ENCODE measurements at places on chromosomes 7 and 10.

- peak; percentile 38 for DNase-seq
These were observed 39.4 kb upstream of the ATOH7 start for GRCh38 chr10:68271196-68271882.

DNA sequence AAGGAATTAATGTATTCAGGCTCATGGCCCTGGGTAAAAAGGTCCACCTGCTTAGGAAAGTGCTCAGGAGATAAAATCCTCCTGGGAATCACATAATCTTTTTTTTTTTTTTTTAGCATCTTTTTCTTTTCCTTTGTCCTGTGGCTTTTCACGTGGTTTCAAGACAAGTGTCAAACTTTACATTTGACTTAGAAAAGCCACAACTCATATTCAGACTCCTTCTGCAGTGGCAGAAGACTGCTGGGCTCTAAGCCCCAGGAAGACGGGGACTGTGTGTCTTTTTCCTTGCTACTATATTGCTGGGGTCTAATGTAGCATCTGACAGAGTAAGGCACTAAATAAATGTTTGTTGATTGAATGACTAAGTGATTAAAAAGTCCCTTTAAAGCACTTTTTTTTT is 127.5 kb upstream of the ANKRD1 start:
- no peak for DNase-seq

DNA sequence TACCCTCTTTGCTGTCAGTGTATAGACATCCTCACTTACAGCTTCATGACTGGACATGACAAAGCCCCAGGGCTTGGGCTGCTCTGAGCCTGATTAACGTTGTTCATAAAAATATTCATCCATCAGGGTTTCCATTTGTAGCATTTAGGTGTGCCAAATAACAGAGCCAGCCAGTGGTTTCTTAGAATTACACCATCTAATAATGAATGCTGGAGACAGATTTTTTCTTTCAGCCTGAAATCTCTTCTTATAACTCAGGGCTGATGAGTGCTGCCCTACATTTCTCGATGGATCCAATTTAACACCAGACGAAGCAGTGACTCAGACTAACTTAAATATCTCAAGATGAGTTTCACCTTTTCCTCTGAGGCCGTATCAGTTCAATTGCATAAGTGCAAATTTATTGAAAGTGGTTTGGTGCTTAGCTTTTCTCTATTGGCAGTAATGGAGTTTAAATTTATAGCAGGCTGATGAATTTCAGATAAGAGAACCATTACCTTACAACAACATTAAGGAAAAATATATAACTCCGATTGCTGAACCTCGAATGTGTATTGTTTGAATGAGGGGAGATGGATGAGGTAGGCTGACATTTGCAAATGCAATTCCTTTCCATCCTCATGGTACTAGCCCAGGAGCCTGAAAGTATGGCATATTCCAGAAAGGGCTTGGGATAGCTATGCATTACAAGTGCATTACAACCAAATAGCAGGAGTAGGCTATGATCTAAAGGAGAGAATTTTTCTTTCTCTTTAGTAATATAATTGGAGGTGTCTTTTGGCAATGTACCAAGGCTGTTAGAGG is 900.6 kb downstream of the KCNMA1 start:
- no peak for DNase-seq

DNA sequence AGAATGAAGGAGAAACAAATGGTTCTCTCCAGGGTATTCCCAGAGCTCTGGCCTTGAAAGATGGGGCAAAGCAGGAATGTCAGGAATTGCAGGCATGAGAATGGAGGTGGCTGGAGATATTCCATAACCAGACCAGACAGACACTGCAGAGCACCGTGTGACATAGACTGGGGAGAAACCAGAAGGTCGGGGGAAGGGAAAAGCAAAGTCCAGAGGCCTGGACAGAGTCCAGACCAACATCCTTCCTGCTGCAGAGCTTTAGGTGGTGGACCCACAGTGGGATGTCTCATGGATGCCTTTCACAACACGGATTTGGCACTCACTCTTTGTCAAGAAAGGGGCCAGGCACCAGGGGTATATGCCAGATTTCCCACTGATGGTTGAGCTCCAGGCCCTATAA is 177.2 kb upstream of the INHBA start:
- DNase-seq: no peak

- DNase-seq: no peak
These were observed 88.6 kb downstream of the ATXN7L1 start for GRCh38 chr7:105787793-105788192.

- no peak for DNase-seq
These were observed 57.0 kb upstream of the ARL4A start for GRCh38 chr7:12630513-12630819.

DNA sequence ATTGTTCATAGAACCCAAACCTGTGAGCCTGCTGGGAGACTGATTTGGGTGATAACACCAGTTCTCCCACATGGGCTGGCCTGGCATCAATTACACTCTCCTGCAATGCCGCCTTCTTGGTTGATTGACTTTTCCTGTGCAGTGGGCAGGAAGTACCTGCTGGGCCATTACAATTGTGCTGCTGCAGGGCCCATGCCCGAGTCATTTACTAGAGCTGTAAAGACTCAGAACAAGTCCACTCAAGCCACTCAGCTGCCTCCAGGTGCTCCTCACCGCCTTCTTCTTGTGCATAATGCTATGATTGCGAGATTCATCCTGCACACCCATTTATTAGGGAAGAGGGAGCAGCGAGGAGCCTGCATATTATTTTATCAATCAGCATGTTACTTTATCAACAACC is 264.0 kb downstream of the TCERG1L start:
- no peak for DNase-seq

GRCh38 chr7:151025924-151026671 is 1.8 kb upstream of the ATG9B start:
- no peak for DNase-seq

DNA sequence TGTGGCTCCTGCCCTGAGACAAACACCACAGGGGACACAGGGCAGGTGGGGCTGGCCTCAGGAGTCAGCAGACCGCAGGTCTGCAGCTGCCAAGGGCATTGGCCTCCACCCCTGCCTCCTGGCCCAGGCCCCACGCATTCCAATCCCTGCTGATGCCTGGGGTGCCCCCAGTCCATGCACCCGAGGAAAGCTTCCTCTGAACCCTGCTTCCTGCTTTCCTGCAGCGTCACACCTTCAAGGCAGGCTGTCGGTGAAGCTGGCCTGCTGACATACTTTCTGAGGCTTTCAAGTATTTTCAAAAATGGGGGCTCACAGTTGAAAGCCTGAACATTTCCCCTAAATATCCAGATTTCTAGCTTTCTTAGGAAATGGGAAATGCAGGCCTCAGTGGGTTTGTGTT is 22.5 kb upstream of the ANTXRL start:
- DNase-seq: no peak

- DNase-seq: no peak
These were observed 278.8 kb downstream of the RPS24 start for GRCh38 chr10:78312197-78313047.

DNA sequence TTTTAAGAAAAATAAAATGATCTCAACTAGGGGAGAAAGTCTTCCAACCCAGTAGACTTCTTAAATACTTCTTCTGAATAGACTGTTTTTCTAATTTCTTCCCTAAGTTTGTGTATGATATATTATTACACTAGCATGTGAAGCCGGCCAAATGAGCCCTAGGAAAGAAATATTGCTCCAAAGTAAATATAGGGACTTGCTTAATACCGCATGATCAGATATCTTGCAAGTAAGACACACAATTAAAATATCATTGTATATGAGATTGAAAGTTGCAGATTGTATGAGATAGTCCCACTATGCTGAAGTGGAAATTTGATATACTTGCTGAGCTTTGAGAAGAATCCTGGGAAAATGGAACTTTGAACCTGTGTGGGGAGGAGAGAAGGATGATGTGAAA is 225.7 kb downstream of the BAMBI start:
- DNase-seq: no peak

DNA sequence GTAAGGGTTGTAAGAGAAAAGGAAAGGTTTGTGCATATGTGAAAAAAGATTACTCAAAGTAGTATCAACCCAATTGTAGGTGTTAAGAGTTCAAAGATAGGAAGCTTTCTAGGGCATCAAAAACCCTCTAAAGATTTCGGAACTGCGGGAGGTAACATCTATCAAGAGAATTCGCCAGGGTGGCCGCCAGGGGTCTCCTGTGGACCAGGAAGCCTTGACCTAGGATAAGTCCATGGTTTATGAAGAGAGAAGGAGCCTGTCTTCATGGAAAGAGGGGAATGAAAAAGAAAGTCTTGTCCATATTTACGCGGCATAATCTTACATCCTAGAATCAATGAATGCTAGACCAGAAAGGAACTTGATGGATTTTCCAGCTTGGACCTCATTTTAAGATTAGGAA is 140.7 kb upstream of the CALCR start:
- DNase-seq: peak; percentile 62

GRCh38 chr10:112053895-112054294 is 129.7 kb downstream of the GPAM start:
- DNase-seq: no peak

DNA sequence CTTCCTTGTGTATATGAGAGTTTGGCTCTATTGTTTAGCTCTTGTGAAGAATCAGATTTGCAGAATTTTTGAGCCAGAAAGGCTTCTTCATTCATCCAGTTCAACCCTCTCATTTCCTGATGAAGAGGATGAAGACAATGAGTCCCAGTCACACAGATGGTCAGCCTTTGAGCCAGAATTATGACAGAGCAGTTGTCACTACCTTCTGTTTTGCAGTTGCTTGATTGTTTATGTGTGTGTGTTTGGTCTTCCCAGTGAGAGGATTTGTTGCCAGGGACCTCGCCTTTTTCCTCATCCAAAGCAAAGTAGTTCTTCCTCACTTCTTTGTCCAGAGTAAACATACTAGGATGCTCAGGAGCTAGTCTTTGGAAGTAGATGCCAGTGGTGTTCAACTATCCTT is 15.6 kb downstream of the MDFIC start:
- no peak for DNase-seq

DNA sequence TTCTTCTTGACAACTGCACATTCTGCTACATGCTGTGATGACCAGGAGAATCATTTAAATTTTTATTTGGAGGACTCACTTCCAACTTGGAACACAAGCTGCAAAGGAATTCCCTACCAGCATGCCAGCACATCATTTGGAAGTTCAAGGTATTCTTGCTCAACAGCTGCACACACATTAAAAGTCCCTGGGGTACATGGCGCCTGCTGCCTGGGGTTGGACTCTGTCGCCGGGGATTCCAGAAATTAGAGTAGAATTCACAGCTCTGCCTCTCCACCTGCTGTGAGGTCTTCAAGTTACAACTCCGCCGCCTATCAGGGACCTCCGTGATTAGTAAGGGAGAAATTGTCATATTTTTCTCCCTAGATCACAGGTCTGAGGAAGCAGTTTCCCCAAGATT is 1.1 kb downstream of the ZNF32 start:
- no peak for DNase-seq

DNA sequence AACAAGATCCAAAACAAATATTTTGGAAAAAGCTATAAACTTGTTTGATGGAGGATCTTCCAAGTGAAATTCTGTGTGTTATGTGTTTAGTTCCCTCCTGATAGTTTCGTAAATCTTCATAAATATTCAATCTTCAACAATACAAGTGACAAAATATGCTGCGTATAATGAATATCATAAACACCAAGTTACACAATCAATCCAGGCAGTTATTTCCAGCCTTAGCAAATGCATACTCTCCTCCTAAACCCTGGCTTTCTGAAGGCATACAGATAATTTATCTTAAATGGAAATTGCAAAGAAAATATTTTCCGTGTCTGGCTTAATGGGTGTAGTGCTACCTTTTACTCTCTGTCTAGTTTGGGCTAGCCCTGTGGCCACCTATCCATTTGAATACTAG is 864.9 kb upstream of the ZWINT start:
- no peak for DNase-seq

DNA sequence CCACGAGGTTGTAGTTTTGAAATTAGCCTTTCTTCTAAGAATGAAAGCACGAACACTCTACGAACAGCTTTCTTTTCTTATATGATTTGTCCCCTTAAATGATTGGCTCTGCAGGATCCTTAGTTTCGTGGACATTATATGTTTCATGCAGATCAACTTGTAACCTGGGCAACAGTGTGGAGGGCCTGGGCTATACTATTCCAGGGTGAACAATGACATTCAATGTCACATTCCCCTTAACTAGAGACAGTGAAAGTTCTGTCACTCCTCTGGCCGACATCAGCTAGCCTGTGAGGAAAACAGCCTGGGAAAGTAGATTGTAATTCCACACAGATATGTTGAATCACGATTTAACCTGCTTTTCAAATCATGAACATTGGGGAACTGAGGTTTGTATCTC is 23.4 kb downstream of the TAS2R16 start:
- DNase-seq: no peak

GRCh38 chr10:77285529-77286182 is 352.0 kb downstream of the KCNMA1 start:
- DNase-seq: peak; percentile 11

GRCh38 chr10:51867956-51868355 is 168.6 kb upstream of the CSTF2T start:
- DNase-seq: no peak

DNA sequence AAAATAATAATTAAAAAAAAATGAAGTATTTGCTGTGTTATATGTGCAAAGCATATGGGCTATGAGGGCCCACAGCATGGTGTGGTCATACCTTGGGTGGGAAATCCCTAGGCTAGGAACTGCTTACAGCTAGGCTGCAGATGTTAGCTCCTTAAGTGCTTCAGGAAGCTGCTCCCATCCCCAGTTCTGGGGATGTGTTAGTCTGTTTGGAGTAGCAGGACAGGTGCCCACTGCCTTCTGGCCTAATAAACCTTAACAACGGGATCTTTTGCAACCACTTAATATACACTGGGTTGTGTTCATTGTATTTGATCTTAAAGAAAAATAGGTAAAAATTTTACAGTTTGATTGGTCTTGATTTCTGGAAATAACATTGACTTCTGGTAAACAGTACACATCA is 46.3 kb downstream of the HK1 start:
- no peak for DNase-seq

- no peak for DNase-seq
These were observed 169.3 kb downstream of the FAM107B start for GRCh38 chr10:14605231-14605925.

DNA sequence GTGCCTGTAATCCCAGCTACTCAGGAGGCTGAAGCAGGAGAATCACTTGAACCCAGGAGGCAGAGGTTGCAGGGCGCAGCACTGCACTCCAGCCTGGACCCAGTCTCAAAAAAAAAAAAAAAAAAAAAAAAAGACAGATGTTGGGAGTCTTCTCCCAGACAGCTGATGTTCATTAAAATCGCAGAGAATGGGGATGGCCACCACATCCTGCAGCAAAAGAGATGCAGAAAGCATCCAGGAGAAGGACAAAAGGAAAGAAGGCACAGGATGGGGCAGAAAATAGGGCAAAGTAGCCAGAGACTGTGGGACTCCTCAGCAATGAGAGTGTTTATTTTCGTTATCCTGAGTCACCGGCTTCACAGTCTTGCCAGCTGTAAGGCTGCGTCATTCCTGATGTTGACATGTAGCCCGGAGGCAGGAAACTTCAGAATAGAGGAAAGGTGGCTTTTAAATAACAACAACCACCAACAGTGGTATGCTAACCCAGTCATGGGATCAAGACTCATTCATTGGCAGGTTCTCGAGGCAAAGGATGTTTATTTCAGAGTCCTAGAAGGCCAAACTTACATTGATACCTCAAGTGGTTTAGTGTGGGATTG is 149.5 kb upstream of the SVIL start:
- DNase-seq: no peak
